ENCODE measurements at places on chromosomes 3 and 15. TPM values are rescaled to one million over a fixed set of nuclear protein-coding genes. Genes with fewer than 3 reads are reported as not detected.

DNA sequence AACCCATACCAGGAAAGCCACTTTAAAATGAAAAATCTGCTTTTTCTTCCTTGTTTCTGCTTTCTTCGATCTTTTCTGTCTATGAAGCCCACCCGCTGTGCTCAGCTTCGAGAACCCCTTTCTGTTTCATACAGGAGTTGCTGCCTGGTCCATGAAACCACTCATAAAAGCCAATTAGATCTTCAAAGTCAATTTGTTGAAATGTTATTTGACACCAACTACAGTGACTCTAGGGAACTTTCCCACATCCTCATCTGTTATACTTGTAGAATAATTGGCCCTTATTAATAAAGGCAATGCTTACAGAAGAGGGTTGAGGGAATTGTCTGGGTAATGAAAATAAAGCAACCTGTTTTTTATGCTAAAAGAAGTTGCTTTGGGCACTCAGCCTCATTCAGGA lies 523.6 kb downstream of the OCA2 start:
- no peak for DNase-seq

DNA sequence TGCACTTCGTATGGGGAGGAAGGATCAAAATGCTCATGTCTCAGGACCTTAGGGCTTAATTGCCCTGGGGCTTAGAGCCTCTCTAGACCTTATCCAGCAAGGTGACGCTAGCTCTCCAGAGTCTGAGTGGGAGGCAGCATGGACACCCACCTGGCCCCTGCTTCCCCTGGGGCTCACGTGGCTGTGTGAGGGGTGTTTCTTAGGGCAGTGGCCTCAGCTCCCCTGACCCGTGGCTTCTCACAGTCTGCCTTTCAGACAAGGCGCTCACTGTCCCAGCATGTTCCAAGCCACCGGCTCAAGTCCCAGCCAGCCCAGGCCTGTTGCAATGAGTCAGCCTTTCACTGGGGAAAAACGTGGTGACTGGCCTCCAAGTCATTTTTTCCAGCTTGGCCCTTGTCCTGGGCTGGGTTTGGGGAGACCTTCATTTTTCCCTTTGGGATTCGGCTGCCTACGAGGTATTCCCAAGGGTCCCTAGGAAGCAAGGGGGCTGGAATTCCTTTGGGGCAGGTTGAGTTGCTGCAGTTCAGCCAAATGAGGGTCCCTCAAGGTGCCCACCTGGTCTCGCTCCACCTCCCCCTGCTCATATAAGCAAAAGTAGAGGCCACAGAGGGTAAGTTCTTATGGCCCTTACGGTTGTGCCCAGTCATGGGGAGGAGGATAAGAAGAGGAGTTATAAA lies 15.7 kb downstream of the BHLHE40 start:
- DNase-seq = no peak

- peak; percentile 57 for DNase-seq
Measured at GRCh38 chr15:29103824-29104565, 165.6 kb downstream of the NSMCE3 start.

P2RY14 gene
- 5.7 TPM for total RNA-seq

MTFMT gene
- 15.7 TPM for total RNA-seq

GASK1A gene
- 5.9 TPM for total RNA-seq

RTP3 gene
- total RNA-seq = not detected
